ENCODE measurements at places on chromosomes 6 and 20.

DNA sequence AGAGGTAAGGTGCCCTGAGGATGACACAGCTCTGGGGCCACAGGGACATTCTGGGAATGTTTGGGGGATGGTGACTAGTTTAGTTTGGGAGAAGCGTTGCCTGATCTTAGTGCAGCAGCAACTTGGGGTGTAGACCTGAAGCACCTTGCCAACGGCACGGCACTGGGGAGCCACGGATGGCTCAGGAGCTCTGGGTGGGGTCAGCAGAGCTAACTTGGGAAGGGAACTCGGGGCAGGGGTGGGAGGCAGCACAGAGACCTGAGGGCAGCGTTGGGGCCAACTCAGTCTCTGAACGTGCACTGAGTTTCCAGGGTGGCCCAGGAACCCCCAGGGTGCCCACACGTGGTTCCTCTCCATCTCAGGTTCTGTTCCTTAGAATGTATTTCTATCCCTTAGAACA, 14.9 kb downstream of the THBS2 start:
- no peak for DNase-seq

DNA sequence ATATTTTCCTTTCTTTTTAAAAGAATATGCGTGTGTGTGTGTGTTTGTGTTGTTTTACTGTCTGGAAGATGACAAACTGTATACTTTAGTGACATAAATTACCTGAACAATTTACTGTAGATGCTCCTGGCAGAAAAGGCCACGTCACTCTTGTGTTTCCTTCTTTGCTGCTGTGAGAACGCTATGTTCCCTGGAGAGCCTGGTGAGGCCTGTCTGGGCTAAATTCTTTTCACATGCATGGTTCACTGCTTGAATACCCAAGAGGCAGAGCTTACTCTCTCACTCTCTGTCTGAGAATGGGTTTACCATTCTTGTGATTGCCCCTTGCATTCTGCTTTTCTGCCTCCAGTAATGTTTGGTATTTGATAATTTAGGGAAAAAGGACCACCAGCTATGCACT, 64.3 kb downstream of the EDN1 start:
- DNase-seq, result no peak

DNA sequence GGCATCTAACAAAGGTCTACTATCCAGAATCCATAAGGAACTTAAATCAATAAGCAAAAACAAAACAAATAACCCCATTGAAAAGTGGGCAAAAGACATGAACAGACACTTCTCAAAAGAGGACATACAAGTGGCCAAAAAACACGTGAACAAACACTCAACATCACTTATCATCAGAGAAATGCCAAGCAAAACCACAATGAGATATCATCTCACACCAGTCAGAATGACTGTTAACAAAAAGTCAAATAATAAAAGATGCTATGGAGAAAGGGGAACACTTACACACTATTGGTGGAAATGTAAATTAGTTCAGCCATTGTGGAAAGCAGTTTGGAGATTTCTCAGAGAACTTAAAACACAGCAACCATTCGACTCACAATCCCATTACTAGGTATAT, 19.4 kb upstream of the VNN1 start:
- DNase-seq, result no peak

- no peak for DNase-seq
Observed at GRCh38 chr6:8889514-8889913, 454.2 kb upstream of the SLC35B3 start.

DNA sequence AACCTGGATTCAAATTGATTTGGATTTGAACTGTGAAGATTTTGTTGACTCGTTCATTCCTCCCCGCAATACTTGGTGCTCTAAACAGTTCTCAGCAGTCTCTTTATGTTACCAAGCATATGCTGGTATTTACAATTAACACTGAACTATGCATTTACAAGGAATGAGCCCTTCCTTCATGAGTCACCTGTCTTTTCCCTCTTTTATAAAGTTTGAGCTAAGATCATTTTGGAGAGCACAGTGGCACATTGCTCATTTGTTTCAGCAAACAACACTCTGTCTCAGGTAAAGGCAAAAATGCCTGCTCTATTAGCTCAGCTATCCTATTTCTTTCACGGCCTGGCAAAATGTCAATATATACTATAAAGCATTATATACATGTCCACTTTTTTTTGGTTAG, 285.4 kb downstream of the PHACTR1 start:
- no peak for DNase-seq

Measured in activated T-helper 1 cell treated with Interleukin-2 at 50 U/mL for 16 hours (primary cell).